ENCODE measurements at places on chromosomes 6 and 20. TPM values are rescaled to one million over a fixed set of nuclear protein-coding genes. Genes with fewer than 3 reads are reported as not detected.

GRCh38 chr6:147003186-147003585 is 201.0 kb upstream of the STXBP5 start:
- no peak for DNase-seq

DNA sequence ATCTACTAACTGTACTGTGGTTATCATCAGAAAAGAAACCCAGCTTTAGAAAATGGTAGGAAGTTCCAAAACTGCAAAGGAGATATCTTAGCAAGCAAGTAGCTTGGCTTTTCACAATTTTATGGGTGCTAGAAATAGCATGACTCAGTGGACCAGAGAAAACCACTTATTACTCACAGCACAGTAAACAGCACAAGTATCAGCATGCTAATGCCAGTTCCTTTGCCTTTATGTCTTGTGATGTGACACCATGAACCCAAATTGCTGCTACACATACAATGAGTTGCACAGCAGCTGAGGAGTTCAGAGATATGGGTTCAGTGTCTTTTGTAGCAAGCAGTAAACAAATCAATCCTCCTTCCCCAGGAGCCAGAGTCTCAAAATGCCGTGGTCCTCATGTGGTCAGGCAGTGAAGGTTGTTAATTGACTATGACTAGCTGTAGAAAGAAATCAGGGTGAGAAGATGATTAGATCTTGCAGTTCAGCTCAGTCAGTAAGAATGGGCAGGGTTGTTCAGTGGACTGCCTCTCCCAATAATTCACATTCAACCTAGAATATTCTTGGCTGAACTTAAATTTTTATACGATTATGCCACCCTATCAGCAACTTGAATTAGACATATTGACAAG is 73.3 kb downstream of the OPRM1 start:
- no peak for DNase-seq

DNA sequence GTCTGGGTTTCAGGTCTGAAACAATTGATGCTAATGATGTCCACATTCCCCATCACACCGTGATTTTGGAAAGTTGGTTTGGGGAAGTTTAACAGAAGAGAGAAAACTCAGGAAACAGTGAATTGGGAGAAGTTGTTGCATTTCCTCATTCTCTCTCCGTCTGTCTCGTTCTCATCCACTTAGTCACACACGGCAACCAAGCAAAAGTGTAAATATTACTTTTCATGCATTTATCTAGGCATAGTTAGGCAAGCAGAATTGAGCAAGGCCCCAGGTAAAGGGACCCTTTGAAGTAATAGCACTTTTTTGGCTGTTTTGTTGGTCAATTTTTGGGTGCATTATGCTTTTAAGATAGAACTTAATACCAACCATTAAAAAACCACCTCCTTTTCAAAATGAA is 137.0 kb upstream of the SULF2 start:
- no peak for DNase-seq

BCAS1 gene
- not detected for total RNA-seq

FOXC1 gene
- 3.5 TPM for total RNA-seq
